Right cardiac atrium (tissue), 5 donors: ENCODE measurements at places on chromosomes 5 and 9. TPM values are rescaled to one million over a fixed set of nuclear protein-coding genes. Genes with fewer than 3 reads are reported as not detected.

Gene TDRD7
- polyA plus RNA-seq: 5.1 TPM

Gene ADAMTS6
- polyA plus RNA-seq: 0.29 TPM

Gene ENG
- polyA plus RNA-seq: 362 TPM

Gene ACOT12
- not detected for polyA plus RNA-seq

Gene PCDHGB6
- polyA plus RNA-seq: 3.1 TPM

Gene OR1J2
- not detected for polyA plus RNA-seq

Gene TAS2R1
- not detected for polyA plus RNA-seq

Gene ADGRD2
- 0.05 TPM for polyA plus RNA-seq

Gene CCDC183
- 3.8 TPM for polyA plus RNA-seq

Gene RMND5B
- polyA plus RNA-seq: 33.5 TPM

Gene SPINK13
- 0.72 TPM for polyA plus RNA-seq

Gene C9orf72
- polyA plus RNA-seq: 10.0 TPM

Gene TRPM3
- 0.38 TPM for polyA plus RNA-seq

Gene OGN
- polyA plus RNA-seq: 18.6 TPM

Gene FOXI1
- polyA plus RNA-seq: not detected

Gene GBGT1
- 7.4 TPM for polyA plus RNA-seq

Gene C9
- polyA plus RNA-seq: not detected

Gene CBY3
- polyA plus RNA-seq: not detected

Gene NR2F1
- 29.0 TPM for polyA plus RNA-seq

Gene WNT8A
- not detected for polyA plus RNA-seq

Gene FBP1
- polyA plus RNA-seq: 1.9 TPM

Gene ADAMTS19
- polyA plus RNA-seq: 0.25 TPM

Gene BSPRY
- polyA plus RNA-seq: 1.4 TPM

Gene TGFBI
- 44.1 TPM for polyA plus RNA-seq
